ENCODE measurements at places on chromosomes 7 and 10.

GRCh38 chr7:108824840-108825580 lies 255.3 kb downstream of the DNAJB9 start:
- no peak for DNase-seq

DNA sequence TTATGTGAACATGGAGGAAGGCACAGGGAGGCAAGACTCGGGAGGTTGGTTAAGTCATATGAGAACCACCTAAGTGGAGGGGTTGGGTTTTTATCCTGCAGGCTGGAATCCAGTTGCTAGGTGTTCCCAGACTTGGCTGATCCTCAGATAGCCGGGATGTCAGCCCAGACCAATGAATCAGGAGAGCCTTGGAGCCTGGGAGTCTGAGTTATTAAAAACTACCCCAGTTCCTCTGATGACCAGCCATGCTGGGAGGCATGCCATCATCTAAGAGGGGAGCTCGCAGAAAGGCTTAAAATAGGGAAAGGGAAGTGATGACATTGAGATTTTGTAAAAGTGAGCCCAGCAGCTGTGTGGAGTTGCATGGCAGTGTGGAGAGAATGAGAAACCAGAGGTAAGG lies 238.1 kb downstream of the ZNF248 start:
- DNase-seq, result no peak

GRCh38 chr10:102642736-102643335 lies 1.4 kb upstream of the TRIM8 start:
- peak; percentile 26 for DNase-seq

GRCh38 chr7:83681200-83681778 lies 32.4 kb upstream of the SEMA3E start:
- no peak for DNase-seq

DNA sequence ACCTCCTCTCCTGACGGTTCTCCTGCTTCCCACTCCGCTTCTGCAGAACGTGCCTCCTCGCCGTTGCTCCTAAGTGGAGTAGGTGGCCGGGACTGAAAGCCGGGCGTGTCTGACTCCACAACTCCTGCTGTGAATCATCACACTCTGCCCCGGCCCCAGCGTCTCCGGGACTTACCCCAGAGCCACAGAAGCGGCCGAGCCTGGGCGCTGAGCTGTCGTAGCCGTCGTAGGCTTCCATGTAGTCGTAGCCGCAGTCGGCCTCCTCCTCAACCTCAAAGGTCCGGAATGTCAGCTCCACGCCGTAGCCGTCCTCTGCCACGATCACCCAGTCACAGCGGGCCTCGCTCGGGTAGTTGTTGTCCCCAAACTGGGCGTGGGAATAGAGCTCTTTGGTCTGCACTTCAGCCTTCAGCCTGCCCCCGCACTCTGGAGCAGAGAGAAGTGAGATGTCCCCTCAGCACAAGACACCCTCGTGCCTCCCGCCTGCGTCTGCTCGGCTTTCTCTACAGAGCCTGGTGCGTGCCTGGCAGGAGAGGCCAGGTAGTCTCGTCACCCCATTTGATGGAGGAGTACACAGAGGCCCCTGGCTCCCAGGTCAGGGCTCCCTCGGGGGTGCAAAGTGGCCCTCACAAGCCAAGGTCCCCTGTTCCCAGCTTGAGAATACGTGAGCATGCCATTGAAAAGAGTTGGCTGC lies 11.2 kb upstream of the OPALIN start:
- no peak for DNase-seq

- no peak for DNase-seq
Measured at GRCh38 chr7:90485734-90486316, 16.4 kb downstream of the PTTG1IP2 start.

- no peak for DNase-seq
Measured at GRCh38 chr7:23043441-23043840, 29.5 kb upstream of the HYCC1 start.

DNA sequence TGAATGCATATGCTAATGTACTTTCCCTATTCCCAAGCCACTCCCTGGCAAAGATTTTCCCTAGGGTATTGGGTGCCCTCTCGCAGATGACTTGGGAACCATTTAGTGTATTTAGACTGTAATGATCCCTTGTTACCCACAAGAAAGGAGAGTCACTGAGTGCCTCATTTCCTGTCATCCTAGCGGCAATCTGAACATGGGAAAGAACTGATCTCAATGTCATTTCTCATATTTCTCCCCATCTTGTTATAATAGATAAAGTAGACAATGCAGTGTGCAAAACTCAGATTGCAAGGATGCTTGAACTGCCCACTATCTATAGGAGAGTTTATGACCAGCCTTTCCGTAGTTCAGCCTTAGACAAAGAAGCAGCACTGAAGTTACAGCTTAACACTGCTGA lies 123.3 kb downstream of the MICU1 start:
- no peak for DNase-seq
